ENCODE measurements at places on chromosomes 1 and 21.
A peak's percentile ranks its signal among the peaks of the same experiment; 100 is the strongest.

GRCh38 chr1:166977951-166978350, 2.6 kb upstream of the ILDR2 start:
- no peak for DNase-seq

DNA sequence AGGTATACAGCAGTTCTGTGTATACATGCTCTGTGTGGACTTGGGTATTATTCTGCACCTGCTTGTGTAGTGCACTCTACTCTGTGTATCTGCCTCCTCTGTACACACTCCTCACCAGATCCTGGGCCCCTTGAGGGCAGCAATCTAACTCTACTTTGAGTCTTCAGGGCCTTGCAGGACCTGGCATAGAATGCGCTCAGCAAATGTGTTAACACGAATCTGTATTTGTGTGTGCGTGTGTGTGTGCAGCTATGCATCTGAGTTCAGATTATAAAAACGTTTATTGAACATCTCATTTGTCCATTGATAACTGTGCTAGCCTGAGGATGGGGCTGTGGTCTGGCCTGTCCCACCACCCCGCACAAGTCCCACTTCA, 3.9 kb upstream of the MEF2D start:
- no peak for DNase-seq

- DNase-seq, result peak; percentile 79
These were observed 1.7 kb downstream of the PIP5K1A start for GRCh38 chr1:151199873-151200581.

DNA sequence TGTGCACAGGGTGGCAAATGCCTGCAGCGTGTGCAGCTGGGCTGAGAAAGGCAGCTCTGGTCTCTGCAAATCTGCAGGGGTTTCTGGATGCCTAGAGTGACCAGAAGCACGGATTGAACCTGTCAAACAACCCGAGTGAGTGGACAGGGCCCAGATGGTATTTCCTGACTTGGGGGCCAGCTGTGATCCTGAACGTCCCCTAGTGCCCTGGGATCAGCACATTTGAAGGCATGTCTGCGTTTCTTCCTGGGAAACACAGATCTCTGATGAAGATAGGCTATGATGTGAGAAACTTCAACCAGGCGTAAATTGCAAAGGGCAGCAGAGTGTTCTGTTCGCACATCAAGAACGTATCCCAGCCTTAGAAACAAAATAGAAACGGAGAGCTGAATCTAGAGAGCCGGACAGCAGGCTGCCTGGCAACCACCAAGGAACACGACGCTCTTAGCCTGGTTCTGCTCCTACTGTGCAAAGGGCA, 163.1 kb downstream of the KCNJ6 start:
- no peak for DNase-seq

- DNase-seq, result peak; percentile 94
These were observed 146.1 kb upstream of the FGGY start for GRCh38 chr1:59150577-59151386.

Data from brain microvascular endothelial cell (primary cell).